ENCODE measurements at places on chromosomes 3 and 15.

- DNase-seq = no peak
Observed at GRCh38 chr3:123046262-123047061, 18.9 kb upstream of the SEMA5B start.

GRCh38 chr15:77354063-77354462 is 65.8 kb downstream of the PEAK1 start:
- DNase-seq = no peak

GRCh38 chr3:102661707-102662497 is 227.1 kb downstream of the ZPLD1 start:
- DNase-seq = no peak

DNA sequence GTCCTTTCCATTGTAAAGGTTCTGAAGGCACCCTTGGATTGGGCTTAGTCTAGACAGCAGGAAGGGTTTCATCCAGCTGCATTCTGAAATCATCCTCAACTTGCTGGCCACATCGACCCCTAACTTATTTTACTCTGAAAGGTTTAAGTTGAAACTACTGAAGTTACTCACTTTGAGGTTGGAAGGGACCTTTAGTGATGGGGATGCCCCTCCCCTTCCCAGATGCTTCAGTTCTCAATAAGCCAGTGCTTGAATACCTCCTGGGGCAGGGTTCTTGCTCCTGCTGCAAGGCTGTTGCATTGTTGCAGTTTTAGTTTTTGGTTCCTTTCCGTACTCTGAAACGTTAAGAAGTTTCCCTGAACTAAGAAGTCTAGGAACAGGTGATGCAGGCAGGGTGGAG is 26.4 kb downstream of the FGD5 start:
- DNase-seq = no peak

DNA sequence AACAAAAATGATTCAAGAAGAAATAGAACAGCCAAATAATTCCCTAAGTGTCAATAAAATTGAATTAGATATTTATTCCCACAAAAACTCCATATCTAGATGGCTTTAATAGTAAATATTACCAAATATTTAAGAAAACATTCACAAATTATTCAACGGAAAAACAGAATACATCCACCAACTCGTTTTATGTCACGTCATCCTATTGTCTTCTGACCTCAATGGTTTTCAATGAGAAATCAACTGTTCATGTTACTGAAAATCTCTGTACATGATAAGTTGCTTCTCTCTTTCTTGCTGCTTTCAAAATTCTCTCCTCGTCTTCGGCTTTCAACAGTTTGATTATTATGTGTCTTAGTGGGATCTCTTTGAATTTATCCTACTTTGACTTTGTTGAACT is 17.1 kb upstream of the FBXL2 start:
- DNase-seq = no peak

DNA sequence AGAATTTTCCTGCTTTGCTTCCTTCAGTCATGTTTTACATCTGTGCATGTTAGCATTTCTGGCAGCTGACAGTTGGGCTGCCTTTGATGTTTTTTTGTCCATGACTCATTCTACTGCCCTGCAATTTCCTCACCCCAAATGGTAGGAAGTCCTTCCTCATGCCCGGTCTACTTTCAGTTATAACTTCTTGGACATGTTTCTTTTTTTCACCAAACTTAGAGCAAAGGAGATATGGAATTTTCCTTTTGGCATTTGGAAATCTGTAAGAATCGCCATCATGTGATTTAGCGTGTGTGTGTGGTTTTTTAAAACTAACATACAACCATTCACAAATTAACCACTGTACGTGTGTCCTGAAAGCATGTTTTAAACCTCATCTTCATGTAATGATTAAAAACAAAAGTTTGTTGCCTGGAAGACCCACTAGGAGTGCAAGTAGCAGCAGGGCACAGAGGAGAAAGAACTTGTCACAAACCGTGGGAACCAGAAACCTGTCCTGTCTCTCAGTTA is 430.7 kb upstream of the CFAP20DC start:
- no peak for DNase-seq

- DNase-seq = no peak
Observed at GRCh38 chr3:72810659-72811434, 37.4 kb downstream of the SHQ1 start.
